ENCODE measurements at places on chromosomes 12 and 14. TPM values are rescaled to one million over a fixed set of nuclear protein-coding genes. Genes with fewer than 3 reads are reported as not detected.

ATXN2 gene
- 32.1 TPM for total RNA-seq

GRCh38 chr12:102596031-102596430 lies 115.7 kb upstream of the IGF1 start:
- DNase-seq = no peak

DNA sequence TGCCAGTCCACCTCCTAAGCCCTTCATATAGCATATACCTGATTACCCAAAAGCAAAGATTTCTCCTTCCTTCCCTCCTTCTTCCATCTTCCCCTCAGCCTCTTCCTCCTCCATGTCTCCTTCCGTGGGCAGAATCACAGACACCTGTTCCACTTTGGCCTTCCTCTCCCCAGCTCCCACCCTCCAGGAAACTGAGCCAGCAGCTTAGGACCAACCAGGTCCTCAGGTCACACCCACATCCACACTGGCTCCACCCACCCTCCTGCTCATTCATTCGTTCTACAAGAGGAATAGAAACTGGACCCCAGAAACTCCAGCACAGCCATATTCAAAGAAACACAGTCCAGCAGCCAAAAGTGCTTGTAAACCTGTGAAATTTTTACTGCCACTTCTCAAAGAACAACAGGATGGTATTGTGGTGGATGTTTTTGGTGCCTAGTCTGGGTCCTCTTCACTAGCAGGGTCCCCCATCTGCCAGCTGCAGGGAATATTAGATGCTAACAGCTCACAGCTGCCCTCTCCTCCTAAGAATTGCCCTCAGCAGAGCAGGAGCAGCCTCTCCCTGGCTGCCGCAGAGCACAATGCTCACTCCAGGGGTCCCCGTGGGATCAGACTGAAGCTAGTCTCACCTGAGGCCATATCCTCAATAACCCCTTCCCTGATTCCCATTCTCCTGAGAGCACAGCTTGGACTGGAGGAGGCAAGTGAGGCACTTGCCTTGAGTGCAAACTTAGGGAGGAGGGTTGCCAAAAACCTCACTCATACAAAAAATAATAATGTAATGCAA lies 18.4 kb downstream of the CMKLR1 start:
- no peak for DNase-seq

DNA sequence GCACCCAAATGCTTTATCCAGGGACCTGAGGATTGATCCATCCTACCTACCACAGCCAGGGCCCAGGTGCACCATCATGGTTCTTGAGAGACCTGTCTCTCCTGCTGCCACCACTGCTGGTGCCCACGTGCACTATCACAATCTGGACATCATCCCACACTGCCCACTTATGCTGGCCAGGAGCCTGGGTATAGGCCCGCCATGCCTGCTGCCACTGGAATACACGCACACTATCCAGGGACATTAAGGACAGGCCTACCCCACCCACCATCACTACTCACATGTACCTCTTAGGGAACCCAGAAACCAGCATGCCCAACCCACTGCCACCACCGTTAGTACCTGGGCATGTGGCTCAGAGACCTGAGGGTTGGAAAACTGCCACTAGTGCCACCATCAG lies 207.7 kb downstream of the NELL2 start:
- no peak for DNase-seq

Measured in glomerular endothelial cell (primary cell).